Activated T-helper 1 cell treated with Interleukin-2 at 50 U/mL for 16 hours (primary cell): ENCODE measurements at places on chromosomes 5 and 9.

DNA sequence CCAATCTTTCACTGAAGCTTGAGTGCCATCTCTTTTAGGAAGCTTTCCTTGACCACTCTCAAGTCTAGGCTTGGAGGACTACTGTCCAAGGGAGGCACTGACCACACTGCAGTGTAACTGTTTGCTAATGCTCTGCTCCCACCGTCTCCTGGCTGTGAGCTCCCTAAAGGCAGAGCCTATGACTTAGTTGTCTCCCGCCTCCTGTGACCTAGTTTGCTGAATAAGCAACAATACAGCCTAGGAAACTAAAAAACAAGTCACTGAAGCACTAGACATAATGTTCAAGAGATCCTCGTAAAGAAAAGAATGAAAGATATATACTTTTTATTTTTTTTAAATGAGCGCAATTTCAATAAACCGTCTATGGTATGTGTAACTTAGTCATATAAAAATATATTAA, 31.4 kb downstream of the LIX1 start:
- DNase-seq, result no peak

- DNase-seq, result no peak
Measured at GRCh38 chr5:56610093-56610698, 205.2 kb upstream of the MAP3K1 start.

GRCh38 chr5:54658010-54658409, 140.5 kb downstream of the SNX18 start:
- no peak for DNase-seq

GRCh38 chr5:96503501-96504236, 70.6 kb upstream of the PCSK1 start:
- no peak for DNase-seq

GRCh38 chr9:78406146-78406545, 109.2 kb downstream of the PSAT1 start:
- no peak for DNase-seq

DNA sequence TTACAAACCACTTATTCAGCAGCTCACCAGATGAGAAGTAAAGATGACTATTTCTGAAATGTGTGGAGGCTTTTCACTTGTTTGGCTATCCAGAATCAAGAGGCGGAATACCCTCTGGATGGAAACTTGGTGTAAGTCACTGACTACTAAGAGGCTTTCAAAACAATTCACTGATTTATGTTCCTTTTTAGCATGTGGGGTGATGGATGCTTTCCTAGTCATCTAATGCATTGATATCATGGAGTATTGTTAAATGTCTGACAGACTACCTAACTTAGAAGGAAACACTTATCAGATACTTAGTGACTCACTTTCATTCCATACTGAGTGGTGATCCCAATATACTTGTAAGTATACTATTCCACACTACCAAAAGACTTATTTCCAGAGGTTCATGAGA, 141.4 kb downstream of the PLK2 start:
- DNase-seq, result no peak

DNA sequence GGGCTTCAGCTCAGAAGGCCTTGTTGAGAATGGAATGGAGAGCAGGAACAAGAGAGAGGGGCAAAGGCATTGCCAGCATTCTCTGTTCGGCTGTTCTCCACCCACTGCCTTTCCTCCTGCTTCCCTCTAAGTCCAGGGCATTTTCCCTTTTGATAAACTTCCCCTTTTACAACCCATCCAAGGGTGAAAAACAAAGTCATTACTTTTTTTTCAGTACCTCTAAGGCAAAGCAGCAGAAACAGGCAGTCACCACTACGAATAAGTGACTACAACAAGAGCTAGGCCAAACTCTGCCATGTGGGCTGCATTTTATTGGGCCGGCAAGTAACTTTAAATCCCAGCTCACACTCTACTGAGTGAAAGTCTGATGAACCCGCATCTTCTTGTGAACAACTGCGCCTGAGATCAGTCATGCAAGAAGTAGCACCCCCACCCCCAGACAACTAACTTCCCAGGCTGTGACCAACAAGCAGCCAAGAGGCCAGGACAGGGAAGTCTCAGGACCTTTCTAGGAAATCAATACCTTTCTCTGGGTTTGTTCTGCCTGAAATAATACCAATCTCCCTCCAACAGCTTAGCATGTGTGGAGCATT, 13.1 kb downstream of the IL7R start:
- no peak for DNase-seq

DNA sequence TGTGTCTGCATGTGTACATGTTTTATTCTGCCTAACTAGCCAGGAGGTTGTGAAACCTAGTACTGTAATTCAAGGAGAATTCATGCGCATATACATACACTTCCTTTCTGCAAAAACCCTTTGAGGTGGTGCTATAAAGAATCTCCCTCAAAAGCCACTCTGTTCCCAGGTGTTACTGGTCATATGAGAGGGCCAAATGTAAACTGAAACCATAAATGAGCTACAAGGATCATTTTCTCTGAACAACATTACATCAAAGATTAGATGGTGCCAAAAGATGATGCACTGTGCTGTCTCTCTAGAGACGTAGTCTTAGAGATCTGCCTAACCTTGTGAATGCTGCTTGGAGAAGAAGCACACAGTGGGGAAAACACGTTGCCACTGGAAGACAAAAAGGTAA, 15.7 kb downstream of the NREP start:
- DNase-seq, result no peak

GRCh38 chr9:621201-621855, 220.2 kb upstream of the DMRT1 start:
- no peak for DNase-seq

DNA sequence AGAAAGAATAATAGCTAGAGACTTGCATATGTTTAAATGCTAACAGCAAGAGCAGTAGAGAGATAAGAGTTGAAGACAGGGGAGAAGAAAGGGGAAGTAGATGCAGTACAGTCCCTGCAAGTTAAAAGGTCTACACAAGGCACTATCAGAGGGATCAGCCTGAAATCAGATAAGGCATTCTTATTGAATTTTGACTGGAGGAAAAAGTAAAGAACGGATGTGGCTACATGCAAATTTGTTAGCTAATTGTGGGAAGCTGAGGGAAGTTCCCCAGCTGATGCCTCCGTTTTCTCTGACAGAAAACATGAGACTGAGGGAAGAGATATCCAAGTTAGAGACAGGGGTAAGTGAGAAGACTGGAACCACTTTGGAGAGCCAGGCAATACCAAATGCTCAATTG, 12.9 kb upstream of the RHOBTB3 start:
- no peak for DNase-seq

DNA sequence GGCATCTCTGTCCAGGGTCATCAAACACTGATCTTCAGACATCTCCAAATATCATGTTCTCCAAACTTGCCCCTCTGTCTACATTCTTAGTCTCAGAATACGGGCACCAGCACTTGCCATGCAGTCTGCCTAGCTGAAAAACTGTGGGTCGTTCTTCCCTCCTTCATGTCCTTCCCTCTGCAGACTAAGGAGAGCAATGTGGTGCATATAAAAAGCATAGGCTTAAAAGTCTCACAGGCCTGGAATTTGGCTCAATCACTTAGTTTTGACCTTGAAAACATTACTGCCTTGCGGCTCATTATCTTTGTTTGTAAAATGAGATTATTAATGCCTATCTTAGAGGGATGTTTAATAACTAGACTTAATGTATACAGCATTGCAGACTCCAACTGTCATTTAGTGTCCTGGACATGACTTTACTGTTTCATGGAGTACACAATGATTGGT, 362.8 kb downstream of the NPR3 start:
- DNase-seq, result no peak

- no peak for DNase-seq
Measured at GRCh38 chr5:151151793-151152192, 5.8 kb downstream of the ANXA6 start.

DNA sequence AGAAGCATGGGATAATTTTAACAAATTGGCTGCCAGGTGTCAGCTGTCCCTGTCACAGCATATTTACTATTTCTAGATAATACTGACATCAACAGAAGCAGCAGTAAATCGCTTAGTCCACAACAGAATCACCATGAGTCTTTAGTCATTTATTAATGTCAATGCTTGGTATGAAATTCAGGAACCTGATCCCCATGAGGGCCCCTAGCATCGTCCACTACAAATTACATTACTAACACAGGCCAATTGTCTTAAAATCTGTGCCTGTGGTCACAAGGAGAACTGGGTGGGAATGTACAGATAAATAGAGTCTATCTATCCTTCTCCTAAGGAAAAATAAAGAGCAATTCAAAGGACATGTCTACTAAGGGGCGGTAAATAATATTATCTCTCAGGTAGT, 76.1 kb downstream of the TSSK1B start:
- no peak for DNase-seq

DNA sequence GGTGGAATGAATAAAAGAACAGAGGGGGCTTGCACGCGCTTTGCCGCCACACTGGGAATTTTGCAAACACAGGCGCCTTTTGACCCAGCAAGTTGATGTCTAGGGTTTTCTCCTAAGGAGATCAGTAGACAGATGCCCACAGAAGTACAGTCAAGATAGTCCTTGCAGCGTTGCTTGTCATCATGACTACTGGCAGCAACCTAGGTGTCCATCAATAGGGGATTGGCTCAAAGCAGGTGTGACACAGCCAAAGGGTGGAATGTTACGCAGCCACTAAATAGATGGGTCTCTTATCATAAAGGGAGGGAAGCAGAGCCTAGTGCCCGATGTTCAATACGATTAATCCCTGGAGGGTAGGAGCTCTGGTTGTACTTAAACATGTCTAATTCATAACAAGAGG, 63.8 kb upstream of the GGTA1 start:
- DNase-seq, result no peak

DNA sequence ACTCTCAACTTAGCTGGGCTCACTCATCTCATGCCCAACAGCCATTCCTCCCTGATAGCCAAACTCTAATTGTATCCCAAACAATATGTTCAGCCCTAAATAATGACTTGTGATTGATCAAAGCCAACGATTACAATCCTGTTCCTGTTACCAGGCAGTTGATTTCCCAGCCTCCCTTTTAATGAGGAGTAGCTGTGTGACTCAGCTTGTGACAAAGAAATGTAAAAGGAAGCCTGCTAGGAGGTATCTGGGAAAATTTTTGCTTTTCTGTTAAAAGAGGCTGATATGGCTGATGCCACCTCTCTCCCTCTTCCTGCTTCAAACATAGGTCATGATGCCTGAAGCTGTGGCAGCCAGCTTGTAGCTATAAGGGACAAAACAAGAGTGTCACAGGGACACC, 19.6 kb upstream of the ENC1 start:
- DNase-seq, result no peak

DNA sequence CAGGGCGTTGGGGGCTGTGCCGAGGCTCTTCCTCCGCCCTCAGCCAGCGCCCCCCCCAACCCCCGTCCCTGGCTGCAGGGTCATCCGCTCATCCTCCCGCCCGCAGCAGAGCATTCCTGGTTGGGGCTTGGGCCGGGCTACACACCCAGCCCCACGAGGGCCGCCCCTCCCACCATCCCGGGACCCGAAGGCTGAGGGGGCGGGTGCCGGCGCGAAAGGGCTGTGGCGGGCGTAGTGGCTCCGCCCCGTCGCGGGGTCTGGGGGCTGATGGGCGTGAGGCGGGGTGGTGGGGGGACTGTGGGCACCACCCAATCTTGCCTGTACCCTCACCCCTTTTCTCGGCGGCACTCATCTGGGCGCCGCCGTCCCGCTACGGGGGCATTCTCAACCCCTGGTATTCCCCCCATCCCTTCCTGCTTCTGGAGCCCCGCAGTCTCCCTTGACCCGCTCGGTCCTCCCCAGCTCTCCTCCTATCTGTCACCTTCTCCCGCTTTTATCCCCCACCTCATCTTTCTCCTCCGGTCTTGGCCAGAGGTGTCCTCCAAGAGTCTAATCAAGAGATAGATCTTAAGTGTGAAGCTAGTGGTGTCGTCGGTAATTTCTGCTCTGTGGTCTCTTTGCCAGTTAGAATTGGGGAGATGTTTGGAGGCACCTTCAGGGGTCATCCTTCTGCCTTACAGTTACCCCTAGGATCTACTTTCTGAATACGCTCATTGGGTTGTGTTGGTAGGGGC, 1.6 kb downstream of the FER start:
- DNase-seq, result no peak

DNA sequence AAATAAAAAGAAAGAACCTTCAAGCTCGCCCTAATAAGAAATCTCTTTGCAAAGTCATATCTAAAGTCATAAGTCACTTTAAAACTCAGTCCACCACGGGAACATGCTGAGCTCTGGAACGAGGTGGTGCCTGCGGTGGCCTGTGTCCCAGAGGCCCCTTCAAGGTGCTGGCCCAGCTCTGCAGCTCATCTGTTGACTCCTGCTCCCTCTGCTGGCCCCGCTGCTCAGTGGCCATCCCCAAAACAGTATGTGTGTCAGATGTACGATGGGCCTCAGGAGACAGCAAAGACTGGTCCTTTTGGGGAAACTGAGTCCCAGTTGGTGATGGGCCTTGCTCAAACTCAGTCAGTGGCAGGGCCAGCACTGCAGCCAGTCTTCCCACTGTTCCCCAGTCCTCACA, 22.8 kb upstream of the FOXB2 start:
- no peak for DNase-seq

DNA sequence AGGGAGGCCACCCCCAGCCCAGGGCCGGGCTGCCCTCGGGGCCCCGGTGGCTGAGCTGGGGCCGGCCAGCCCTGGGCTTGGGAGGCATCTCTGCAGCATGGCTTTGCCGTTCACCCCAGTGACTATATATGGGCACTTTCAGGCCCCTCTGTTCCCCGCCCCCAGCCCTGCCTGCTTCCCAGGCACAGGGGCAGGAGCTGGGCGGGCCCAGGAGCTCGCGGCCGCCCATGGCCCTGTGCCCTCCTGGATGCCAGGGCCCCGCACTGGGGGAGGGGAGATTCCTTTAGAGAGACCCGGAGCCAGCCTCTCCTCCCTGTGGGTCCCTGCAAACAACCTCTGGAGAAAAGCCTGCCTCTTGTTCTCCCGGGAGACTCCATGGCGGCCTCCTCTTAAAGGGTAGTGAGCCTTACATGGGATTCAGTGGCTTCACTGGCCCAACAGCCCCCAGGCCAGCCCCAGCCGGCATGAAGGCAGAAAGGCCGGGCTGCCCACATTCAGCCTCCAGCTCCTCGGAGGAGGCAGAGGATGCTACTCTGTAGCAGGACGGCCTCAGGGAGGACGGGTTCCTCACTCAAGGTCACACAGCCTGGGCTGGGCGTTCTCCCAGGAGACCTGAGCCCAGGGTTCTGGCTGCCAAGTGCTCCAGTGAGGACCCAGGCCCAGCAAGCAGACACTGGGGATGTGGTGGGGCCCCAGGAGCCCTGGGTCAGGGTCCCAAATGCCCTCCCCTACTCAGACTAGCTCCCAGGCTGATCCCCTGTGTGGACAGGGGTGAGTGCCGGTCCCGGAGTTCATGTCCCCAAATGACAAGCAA, 4.1 kb downstream of the NACC2 start:
- no peak for DNase-seq

- no peak for DNase-seq
Measured at GRCh38 chr9:94042516-94043360, 41.5 kb upstream of the PTPDC1 start.

GRCh38 chr5:57442080-57442839, 40.4 kb downstream of the ACTBL2 start:
- DNase-seq, result no peak

DNA sequence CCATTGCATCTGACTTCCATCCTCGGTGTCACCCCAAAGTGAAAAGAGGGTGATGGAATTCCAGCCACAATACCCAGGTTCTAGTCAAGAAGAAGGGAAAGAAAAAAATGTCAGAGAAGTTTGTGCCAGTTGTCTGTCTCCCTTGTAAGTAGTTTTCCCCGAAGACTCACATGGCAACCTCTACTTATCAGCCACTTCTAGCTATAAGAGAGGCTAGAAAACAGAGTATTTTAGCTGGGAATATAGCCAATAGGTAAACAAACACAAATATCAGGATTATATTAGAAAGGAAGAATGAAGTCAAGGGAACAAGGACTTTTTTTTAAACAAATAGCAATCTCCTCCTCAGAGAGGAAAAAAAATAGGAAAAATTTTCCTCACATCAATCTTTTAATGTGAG, 12.2 kb upstream of the ISL1 start:
- DNase-seq, result no peak
